ENCODE measurements at places on chromosomes 4 and X.

- no peak for DNase-seq
Measured at GRCh38 chr4:84681486-84682274, 98.8 kb downstream of the CDS1 start.

DNA sequence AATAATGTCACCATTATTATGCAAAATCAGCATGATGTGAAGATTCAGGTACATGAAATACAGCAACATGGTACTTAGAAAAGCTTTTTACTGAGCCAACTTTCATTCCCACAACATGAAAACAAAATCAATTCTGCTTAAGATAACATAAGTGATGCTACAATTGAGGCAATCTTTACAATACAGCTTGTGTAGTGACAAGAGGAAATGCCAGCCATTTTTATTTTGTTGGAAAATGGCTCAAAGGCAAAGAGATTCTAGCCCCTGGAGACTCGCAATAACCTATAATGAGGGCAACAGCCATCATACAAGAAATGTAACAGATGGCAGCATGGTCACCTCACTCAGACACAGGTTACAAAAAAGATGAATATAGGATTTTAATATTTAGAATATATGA, 560.4 kb downstream of the SPOCK3 start:
- DNase-seq: no peak

GRCh38 chr4:180422989-180423711, 1820.1 kb upstream of the TENM3 start:
- no peak for DNase-seq

DNA sequence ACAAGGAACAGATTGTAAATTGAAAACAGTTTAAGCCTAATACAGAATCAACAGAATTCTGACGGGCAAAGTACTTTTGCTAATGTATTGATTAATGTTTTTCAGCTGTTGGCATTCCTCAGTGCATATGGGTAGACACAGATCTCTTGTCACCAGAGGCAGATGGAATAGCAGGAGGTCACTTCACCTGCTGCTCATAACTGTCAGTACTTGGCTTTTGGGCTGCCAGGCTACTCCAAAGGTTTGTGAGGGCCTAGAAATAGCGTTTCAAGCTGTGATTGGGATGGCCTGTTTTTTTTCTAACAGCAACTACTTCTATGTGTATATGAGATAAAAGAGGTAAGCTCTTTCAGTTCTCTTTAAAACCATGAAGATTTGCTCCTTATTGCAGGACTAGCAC, 307.5 kb upstream of the ANXA10 start:
- DNase-seq: no peak

DNA sequence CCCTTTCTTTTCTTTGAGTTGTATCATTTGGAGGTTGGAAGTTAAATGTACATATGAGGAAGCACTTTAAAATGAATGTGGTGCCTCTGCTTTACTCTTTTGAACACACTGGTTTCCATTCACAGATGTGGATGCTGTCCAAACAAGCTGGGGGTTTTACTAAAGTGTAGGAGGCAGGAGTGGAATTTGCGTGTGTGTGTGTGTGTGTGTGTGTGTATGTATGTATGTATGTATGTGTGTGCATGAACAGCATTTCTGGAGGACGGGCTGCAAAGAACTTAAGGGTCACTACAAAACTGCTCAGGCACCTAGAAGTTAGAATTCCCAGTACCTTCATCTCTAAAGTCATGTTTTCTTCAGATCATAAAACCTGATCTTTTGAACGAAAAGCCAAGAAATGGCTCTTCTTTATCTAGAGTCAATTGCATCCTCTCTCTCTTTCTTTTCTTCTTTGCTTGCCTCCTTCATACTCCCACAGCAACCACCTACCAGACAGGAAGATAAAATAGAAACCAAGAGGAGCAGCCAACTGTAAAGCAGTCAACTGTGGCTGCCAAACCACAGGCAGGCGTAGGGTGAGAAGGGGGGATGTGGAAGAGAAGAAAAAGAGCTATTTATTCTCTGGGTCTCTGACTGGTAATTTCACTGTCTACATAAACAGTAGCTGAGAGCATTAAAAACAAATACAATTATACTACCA, 177.0 kb upstream of the RASGEF1B start:
- DNase-seq: no peak

GRCh38 chr4:156733582-156733981, 238.0 kb downstream of the PDGFC start:
- DNase-seq: no peak

DNA sequence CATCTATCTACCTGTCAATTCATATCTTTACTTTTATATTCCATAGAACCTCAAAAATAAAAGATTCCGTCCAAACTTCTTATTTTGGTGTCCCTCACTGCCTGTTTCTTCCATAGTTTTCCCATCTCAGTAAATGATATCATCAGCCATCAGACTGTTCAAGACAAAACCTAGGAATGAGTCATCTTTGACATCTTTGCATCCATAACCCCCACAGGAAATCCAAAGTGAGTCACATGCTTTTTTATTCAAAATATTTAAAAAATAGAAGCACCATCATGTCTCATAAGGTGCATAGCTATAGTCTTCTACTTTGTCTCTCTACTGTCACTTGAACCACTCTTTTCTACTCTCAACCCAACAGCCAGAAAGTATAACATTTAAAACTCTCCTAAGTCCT, 29.9 kb upstream of the CXXC4 start:
- DNase-seq: no peak

GRCh38 chr4:180530787-180531186, 1712.4 kb upstream of the TENM3 start:
- DNase-seq: no peak

DNA sequence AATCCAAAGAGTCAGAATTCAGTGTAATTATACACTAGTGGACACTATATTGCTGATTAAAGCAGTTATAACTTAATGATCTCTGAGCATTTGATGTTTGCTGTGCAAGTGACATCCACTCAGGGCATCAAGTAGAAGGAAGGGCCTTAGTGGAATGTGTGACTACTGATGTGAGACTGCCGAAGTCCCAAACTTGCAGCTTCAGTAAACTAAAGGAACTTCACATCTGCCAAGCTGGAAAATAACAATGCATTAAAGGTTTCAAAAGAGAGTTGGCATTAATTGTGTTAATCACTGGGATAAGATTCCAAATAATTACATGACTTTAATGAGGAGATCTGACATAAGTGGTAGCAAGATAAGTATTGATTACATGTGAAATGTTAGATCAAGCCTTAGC, 52.5 kb upstream of the SLC25A4 start:
- DNase-seq: no peak

DNA sequence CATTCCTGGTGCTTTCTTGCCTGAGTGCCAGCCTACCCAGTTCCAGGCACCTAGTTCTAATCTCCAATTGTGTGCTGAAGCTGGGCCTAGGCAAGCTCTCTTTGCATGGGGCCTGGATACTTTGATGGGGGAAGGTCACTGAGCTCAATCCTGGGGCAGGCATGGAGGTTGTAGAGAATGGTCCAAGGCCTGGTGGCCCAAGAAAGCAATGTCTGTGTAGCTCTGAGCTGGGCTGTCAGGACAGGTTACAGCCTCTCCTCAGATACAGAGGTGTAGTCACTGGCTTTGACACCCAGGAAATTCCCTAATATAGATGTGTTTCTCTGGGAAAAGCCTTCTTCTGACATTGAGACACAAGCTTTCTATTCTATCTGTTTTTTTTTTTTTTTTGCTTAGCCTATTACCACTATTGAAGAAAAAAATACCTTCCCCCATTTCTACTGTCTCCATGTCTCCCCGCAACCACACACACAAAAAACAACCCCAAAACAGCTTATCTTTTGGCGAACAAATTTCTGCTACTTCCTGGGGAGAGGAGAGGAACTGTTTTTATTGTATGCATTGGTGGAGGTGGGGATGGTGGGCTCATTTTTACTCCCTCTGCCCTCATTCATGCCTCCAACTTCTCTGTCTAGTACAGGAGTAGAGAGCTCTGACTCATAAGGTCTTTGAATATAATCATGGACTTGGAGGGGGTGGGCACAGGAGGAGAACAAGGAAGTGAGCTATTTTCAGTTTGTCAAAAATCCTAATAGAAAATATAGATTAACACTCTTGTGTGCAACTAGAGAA, 66.7 kb upstream of the DHX15 start:
- DNase-seq: no peak

GRCh38 chrX:97637289-97637688, 753.6 kb downstream of the RPA4 start:
- no peak for DNase-seq

- no peak for DNase-seq
Measured at GRCh38 chr4:23355258-23355657, 534.6 kb downstream of the PPARGC1A start.

All from stimulated activated CD4-positive, alpha-beta T cell treated with anti-CD3 and anti-CD28 coated beads, Interleukin-1b, Interleukin-23, amount 100 ng/mL, for 1 hour (primary cell).